ENCODE measurements at places on chromosomes 4 and X. TPM values are rescaled to one million over a fixed set of nuclear protein-coding genes. Genes with fewer than 3 reads are reported as not detected.

DNA sequence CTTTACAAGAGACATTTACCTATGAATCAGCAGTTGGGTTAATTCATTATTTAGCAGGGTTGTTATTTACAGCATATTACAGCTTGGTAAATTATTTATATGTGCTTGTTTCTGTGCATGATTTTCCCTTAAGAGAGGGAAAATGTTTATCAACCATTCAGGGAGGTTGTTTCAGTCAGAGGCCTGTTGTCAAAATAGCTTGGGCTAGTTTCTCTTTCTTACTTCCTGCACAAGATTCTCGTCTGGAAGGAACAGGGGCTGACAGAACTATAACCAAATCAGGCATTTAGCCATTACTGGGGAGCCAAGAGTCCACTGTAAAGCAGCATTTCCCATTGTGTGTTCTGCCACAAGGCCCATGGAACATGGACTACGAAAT is 135.8 kb downstream of the HS6ST2 start:
- DNase-seq = no peak

GRCh38 chrX:3779546-3779945 is 66.1 kb upstream of the PRKX start:
- no peak for DNase-seq

DNA sequence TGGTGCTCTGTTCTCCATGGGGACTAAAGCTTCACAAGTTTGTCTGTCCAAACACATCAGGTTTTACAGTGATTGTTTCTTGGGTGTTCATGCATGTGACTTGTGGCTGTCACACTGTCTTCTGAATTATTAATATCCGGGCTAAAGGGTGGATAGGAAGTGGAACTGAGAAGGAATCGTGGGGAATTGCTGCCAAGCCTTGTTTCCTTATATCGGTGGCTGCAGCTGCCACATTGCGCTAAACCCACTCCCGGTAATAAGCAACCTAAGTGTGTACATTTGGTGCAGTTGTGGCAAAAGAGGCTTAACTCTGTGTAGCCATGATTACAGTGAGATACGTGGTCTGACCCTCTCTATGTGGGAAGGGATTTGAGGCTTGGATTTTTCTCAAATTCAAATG is 30.7 kb downstream of the SEPTIN11 start:
- DNase-seq = no peak

DNA sequence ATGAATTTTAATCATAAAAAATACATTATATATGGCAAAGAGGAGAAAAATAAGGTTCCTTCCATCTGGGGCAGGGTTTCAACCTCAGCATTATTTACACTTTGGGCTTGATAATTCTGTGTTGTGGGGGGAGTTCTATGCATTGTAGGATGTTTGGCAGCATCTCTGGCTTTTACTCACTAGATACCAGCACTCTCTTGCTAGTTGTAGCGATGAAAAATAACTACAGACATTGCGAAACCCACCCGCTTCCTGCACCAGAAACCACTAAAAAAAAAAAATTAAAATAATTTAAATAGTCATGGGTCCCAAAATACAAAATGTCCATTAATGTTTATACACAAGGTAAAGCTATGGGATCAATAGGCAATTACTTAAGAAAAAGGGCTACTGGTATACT is 52.7 kb downstream of the PPP3CA start:
- no peak for DNase-seq

The LONRF3 gene
- 1.7 TPM for total RNA-seq

- DNase-seq = no peak
These were observed 25.0 kb upstream of the HELT start for GRCh38 chr4:184993247-184993646.

DNA sequence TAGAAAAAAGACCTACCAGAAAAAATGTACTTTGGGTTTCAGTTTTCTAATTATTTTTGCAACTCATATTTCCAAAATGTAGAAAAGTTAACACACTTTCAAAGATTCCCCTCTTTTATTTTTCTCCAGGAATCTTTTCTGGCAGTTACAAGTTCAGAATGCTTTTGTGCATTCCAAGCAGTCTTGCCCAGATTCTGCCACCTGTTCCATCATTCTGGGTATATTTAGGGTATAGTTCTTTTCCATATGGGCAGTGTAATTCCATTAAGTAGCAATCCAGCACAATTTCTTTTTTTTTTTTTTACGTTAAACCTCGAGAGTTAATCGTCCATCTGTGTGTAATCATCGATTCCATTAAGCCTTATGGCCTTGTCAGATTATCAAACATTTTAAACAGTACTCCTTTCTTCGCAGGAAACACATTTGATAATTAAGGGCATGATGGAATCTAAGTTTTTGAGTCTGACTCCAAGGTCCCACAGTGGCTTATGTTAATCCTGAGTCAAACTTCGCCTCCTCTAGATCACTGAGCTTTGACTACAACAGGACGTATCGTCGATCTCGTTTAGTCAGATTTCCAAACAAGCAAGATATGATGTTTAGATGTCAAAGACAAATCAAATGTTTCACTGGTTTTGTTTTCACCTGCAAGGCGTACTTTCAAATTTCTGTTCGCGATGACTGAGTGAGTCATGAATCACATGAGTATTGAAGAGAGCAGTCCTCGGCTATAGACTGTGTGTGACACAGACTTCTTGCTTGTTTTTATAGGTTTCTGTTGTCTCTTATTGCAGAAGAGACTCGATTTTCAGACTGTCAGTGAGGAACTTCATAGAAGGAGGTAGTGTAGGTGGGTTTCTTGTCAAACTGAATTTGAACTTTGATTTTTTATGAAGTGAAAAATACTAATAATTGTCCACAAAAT is 118.9 kb upstream of the GK2 start:
- peak; percentile 6 for DNase-seq

DNA sequence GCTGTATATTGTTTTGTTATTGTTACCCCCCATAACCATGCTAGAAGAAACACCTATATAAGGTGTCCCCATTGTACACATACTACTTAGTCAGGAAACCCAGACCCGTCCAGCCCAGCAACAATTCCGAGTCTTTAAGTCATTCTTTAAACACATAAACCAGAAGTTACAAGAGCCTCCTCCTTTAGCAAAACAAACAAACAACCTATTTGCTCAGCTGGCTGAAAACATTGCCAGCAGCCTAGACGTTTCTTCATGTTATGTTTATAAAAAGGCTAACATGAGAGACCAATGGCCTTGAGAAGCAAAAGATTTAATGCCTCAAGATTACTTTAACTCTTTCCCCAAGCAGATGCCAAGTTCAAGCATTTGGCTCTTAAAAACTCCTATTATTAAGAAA is 1.4 kb downstream of the ACOX3 start:
- DNase-seq = no peak

DNA sequence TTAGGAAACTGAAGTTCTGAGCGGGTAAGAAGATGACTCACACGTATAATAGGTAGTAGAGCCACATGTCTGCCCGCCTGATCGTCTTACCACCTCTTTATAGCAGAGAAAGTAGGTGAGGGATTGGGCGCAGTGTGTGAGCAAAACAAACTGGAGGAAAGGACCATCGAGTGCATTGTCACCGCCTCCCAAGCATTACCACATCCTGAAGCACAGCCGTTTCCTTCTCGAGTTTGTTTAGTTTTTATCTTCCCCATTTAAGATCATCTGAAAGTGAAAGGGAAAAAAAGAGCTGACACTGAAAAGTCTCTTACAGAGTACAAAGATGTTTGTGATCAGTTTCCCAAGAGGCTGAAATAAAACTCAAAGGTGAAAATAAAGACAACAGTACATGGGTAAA is 14.8 kb downstream of the PDK3 start:
- DNase-seq = peak; percentile 82

The TCEAL6 gene
- not detected for total RNA-seq

DNA sequence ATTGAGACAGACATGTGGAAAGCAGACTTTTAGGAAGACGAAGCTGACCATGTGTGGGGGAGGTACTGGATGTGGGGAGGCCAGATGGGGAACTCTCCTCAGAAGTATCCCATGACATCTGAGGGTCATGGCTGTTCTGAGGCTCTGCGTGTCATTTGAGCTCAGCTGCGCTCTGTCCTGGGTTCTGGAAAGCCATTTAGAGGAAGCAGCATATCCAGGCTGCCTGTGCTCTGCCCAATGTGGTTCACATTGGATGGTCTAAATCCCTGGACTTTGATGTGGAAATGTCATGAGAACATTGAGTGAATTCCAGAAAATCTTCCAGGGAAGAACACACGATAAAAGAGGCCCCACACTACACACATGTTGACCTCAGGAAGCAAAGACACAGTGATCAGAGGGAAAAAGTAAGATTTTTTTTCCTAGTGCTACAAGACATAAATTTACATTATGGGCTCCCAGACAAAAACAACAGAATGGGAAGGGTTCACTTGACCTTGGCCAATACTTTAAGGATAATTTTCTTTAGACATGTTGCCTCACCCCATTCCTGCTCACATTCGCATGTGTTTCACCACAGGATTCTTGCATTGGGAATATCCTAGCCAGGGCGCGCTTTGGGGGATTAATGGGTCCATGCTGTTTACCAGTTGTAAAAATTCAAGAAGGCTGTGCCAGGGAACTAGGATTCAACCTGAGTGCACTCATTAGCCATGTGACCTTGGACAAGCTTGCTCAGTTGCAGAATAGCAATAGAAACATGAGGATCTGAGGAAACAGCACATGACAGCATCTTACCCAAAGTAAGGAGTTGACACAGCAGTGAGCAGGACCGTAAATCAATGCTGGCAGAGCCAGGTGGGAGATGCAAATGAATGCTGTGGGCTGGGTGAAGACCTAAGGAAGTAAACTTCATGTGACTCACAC is 73.2 kb upstream of the C1QTNF7 start:
- no peak for DNase-seq

DNA sequence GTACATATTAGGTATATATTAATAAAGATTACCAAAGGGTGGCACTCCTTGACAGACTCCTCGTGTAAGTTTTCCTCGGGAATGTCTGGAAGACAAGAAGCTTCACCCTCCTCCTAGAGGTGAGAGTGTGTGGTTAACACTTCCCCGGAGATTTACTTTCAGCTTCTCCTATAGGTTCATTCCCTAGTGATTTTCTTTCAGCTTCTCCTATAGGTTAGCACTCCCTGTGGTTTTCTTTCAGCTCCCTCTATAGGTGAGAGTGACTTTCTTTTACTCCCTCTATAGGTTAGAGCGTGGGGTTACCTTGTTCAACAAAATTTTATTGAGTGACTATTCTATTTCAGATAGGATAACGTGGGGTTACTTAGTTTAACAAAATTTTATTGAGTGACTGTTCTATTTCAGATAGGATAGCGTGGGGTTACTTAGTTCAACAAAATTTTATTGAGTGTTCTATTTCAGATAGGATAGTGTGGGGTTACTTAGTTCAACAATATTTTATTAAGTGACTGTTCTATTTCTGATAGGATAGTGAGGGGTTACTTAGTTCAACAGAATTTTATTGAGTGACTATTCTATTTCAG is 106.0 kb upstream of the PLAC1 start:
- no peak for DNase-seq

- no peak for DNase-seq
These were observed 23.5 kb upstream of the IL2 start for GRCh38 chr4:122479935-122480416.

The CTSO gene
- 3.0 TPM for total RNA-seq

The NLGN3 gene
- 0.78 TPM for total RNA-seq

The TBL1X gene
- total RNA-seq = 21.2 TPM

DNA sequence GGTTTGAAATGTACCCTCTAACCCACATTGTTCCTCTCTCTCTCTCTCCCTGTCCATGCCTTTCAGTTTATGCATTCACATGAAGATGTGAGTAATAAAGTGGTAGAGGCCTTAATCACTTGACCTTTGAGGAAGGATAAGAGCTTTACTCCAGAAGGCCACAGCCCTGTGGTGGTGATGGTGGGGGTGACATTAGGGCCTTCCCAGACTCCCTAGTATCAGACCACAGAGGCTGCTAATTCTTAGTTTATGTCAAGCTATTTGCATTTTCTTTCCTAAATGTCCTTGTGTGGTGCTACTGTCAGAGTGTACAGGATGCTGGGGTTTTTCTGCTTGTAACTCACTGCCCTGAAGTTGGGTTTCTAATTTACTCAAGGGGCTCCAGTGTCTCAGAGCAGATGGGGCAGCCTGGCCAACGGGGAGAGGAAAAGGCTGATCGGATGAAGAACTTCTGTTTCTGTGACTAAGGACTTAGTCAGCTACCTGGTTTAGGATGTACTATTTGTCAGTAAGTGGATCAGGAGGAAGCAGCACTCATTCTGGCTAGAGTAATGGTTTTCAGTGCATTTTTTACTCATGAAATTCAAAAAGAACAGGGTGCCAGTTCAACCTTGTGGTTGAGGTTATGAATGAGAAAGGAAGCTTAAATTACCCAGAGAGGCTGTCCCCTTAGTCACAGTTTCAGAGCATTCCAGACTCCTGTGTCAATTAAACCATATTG is 509.6 kb upstream of the DIPK2B start:
- DNase-seq = peak; percentile 78

DNA sequence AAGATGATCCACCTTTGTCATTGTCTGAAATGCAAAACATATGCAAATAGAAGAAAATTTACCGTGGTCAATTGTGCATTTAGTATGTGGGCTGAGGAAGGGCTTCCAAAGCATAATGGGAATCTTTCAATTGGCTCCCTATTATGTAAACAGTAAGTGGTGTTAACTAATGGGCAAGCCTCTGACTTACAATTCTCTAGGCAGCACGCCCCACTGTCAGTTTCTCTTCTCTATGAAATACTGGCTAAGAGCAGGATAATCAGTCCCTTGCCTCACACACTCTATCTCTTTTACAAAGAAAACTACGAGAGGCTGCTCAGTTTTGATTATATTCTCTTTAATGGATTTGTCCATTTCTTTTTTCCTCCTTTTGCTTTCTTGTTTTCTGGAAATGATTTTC is 1272.6 kb downstream of the PCDH19 start:
- DNase-seq = no peak

DNA sequence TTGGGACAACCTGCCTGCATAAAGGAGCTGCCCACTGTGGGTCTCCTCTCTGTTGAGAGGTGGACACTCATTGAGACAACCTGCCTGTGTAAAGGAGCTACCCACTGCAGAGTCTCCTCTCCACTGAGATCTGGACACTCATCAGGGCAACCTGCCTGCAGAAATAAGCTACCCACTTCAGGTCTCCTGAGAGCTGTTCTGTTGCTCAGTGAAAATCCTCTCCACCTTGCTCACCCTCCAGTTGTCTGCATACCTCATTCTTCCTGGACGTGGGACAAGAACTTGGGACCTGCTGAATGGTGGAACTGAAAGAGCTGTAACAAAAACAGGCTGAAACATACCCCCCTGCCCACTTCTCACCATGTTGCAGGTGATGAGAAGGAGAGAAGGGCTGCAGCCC is 59.9 kb upstream of the CDKN2AIP start:
- DNase-seq = no peak

DNA sequence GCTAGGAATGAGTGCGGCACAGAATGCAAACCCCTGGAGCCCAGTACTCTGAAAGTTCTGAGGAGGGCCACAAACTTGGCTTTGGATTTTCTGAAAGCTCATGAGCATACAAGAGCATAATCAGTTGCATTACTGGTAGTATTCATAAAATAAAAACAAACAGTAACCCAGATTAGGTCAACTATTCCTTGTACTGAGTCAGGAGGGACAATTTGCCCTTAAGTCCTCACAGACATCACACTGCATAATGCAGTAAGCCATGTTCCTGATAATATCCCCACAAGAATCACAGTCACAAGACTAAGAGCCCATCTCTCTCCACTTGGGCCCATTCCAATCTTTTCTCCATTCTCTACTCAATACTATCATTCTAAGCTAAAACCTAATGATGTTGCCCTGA is 126.9 kb upstream of the NEIL3 start:
- no peak for DNase-seq

The PCYT1B gene
- 0.43 TPM for total RNA-seq

GRCh38 chrX:12777670-12778069 is 13.5 kb upstream of the PRPS2 start:
- no peak for DNase-seq

Data from activated CD4-positive, alpha-beta T cell treated with anti-CD3 and anti-CD28 coated beads for 36 hours (primary cell).